ENCODE measurements at places on chromosomes 12 and 14.

GRCh38 chr12:51717326-51717925 lies 126.4 kb downstream of the SCN8A start:
- peak; percentile 38 for DNase-seq

DNA sequence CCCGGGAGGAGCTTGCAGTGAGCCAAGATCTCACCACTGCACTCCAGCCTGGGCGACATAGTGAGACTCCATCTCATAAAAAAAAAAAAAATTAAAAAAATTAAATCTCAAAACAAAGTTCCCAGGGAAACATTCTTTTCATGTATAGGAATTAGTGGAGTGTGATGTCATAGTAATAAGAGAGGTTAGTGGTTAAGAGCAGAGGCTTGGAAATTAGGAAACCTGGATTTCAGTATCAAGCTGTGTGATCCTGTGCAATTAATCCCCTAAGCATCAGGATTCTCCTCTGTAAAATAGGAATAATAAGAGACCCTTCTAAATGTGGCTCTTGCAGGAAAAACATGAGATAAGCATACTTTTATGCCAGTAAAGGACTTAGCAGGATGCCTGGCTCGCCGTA lies 3.1 kb upstream of the TXNRD1 start:
- no peak for DNase-seq

- no peak for DNase-seq
Observed at GRCh38 chr14:90483571-90483974, 86.7 kb downstream of the CALM1 start.

DNA sequence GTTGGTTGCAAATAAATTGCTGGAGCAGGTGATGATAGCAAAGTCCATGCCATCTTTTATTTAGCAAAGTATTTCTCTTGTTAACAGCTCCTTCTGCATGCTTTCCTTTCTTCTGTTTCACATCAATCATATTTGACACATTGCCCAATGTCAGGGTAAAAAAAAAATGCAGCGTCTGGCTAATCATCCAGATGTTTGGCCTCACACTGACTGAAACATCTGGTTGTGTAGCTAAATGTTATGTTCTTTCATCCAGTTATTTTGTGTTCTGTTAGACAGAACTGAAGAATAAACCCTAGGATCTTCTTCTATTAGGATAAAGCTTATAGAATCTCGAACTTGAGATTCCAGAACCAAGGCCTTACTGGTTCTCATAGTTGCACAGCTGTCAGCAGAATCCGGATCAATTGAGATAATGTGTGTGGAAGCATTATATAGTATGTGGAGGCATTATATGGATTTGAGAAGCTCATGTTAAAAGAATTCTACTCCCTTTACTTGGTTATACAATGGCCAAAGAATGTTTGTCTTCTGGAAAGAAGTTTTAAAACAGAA lies 859.2 kb downstream of the DIO2 start:
- DNase-seq = no peak

DNA sequence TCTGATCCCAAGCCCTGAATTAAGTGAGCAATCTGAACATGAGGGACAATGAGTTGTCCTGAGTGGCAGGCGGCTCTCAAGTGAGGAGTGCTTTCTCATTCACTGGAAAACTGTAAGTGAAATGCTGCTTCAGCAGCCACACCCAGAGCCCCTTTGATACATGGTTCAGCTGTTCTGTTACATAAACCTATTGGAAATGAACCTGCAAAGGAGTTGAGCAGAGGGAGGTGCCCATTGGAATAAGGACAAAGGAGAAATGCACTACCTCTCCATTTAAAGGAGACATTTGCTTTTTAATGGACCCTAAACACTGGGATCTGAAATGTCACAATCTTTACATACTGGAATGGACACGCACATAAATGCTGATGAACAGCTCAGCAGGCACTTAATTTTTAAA lies 169.9 kb downstream of the CACNA1C start:
- DNase-seq = no peak

- no peak for DNase-seq
Observed at GRCh38 chr12:25825446-25825845, 133.0 kb upstream of the RASSF8 start.

DNA sequence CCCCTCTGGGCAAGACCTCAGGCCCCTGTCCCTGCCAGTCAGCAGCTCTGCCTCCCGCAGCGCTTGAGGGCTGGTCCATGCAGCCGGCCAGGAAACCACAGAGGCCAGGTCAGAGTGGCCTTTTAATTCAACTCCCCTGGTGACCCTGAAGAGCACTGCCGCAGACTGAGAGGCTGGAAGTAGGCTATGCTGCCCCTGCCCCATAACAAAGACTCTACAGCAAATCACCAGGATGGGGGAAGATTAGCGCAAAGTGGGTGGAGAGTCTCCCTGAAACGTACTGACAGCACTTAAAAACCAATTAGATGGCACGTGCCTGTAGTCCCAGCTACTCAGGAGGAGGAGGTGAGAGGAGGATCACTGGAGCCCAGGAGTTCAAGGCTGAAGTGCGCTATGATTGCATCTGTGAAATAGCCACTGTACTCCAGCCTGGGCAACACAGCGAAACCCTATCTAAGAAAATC lies 70.5 kb downstream of the ITPK1 start:
- DNase-seq = no peak

DNA sequence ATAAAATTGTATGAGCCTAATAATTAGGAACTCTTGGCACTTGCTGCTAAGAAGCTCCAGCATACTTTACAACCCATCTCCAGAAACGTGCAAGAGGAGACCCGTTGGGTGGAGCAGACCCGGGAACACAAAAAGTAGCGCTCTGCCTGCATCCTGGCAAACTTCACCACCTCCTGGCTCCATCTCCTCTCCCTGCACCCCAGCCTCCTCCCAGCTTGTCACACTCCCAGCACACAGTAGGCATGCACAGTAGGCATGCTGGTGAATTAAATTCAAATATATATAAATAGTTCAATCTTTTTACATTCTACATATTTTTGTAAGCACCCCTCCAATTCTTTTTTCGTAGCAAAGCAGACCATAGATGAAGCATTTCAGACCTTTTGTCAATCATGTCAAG lies 1.2 kb downstream of the VSIG10 start:
- no peak for DNase-seq

- no peak for DNase-seq
Observed at GRCh38 chr14:71430678-71431376, 501.4 kb upstream of the RGS6 start.

DNA sequence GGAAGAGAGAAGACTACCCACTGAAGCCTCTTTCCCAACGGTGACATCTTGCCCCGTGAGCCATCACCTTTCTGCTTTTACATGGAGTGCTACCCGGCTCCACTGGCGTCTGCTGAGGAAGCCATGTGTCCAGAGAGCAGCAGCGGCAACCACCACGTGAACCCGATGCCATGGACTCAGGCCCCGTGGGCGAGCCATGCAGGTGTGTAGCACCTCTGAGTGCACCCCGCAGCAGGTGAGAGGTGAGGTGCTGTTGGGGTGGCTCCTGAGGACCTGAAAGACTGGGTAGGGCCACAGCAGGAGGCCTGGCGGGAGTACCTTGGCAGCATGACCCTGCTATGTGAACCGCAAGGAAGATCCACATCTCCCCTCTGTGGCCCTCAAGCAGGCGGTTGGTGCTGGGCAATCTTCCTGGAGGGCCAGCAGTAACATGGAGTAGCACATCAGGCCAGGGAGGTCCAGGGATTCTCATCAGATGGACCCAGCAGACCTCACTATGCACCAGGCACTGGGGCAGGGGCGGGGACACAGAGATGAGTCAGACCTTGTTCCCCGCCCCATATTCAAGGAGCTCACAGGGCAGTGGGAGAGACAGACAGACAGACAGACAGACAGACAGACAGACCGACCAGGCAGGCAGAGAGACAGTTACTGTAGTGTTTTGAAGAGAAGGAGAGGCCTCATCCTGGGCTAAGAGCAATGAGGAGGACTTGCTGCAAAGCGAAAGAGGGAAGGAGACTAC lies 129.6 kb downstream of the PAPOLA start:
- no peak for DNase-seq

- DNase-seq = no peak
Observed at GRCh38 chr12:56143870-56144269, 8.5 kb upstream of the MYL6B start.

GRCh38 chr14:68950111-68950510 lies 29.0 kb downstream of the ACTN1 start:
- DNase-seq = peak; percentile 50

DNA sequence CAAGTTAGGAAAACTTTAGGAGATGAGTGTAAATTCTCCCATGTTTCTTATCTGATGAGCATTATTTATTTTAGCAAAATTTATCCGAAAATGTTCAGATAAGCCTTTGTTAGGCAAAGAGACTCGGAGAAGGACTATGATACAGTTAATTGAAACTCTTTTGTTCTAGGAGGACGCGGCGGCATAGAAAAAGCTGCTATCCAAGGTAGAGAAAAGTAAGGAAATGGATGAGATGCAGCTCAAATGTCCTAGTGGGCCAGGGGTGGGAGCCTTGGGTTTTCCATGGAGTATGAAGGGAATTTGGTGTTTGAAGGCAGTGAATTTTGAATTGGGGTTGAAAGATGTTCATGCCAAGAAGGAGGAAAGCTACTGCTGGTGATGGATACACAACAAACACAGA lies 1504.5 kb downstream of the AACS start:
- no peak for DNase-seq

- peak; percentile 72 for DNase-seq
Observed at GRCh38 chr14:61585598-61586543, 109.4 kb upstream of the HIF1A start.

GRCh38 chr14:66359500-66359899 lies 126.7 kb upstream of the CCDC196 start:
- DNase-seq = peak; percentile 61

DNA sequence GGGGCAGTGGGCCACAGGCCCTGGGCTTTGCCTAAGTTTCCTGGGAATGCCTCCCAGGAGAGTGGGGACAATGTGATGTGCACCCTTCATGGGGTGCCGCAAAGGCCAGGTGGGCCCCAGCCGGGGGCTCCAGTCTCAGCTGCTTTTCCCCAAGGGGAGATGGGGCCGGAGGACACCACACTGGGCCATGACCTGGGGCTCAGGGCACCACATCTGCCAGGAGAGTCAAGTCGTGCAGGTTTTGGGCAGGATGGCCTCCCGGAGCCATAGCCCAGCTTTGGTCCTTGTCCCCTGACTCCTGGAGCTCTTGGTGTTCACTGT lies 12.2 kb downstream of the HIP1R start:
- DNase-seq = no peak

GRCh38 chr12:106150555-106150954 lies 11.8 kb upstream of the NUAK1 start:
- no peak for DNase-seq

GRCh38 chr12:118430516-118430915 lies 54.2 kb downstream of the SUDS3 start:
- peak; percentile 31 for DNase-seq

GRCh38 chr12:126069549-126070165 lies 1004.4 kb downstream of the AACS start:
- peak; percentile 27 for DNase-seq

- DNase-seq = peak; percentile 9
Observed at GRCh38 chr12:16300122-16300521, 22.6 kb upstream of the SLC15A5 start.

GRCh38 chr12:131511803-131512561 lies 198.9 kb upstream of the SFSWAP start:
- no peak for DNase-seq

GRCh38 chr12:107488666-107489065 lies 196.9 kb upstream of the PWP1 start:
- no peak for DNase-seq

- DNase-seq = no peak
Observed at GRCh38 chr12:20865873-20866272, 55.4 kb downstream of the SLCO1B3 start.

- DNase-seq = no peak
Observed at GRCh38 chr14:102321456-102322422, 2.2 kb downstream of the ZNF839 start.

DNA sequence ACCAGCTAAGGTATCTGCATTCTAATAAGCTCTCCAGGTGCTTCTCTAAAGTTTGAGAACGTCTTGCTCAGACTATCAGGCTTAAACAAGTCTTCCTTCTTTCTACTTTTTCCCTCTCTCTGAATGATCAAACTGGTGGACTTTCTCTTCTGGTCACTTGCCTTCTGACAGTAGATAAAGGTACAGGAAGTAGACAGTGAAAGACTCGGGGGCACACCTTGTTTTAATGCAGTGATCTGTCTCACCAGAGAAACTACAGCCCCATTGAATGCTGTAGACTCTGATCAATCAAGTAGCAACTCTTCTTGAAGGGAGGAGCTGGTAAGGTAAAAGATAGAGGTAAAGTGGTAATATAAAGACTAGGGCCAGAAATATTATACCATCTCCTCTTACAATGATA lies 48.1 kb upstream of the ATXN7L3B start:
- no peak for DNase-seq

DNA sequence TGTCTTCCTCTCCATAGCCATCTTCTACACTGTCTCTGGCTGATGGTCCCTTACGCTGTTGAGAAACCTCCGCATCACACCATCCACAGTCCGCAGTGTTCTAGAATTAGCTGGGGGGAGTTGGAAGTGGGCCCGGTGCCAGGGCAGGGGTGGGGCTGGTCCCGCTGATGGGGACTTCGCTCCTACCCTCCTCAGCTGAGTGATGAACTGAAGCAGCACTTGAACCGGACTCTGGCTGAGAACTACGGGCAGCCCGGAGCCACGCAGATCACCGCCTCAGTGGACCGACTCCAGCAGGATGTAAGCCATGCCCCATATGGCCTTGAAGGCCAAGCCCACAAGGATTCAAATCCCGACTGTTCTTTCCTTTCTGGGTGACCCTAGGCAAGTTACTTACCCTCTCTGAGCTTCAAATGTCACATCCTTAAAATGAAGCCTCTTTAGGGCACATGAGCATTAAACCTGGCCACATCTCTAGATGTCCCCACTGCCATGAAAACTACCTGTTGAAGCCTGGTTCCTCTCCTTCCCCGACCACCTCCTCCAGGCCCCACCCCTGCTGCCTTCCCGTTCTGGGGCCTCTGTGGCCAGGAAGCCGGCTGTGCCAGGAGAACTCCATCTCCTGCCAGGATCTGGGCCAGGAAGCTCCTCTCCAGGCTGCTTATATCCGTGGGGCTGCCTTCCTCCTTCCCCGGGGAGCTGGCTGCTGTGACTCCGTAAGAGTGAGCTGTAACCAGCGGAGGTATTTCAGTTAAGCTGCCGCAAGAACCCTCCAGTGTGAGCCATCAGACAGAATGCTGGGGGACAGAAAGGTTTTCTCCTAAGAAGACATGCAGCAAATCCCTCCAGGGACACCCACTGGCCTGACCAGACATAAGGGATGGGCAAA lies 53.1 kb downstream of the TSPAN11 start:
- no peak for DNase-seq

DNA sequence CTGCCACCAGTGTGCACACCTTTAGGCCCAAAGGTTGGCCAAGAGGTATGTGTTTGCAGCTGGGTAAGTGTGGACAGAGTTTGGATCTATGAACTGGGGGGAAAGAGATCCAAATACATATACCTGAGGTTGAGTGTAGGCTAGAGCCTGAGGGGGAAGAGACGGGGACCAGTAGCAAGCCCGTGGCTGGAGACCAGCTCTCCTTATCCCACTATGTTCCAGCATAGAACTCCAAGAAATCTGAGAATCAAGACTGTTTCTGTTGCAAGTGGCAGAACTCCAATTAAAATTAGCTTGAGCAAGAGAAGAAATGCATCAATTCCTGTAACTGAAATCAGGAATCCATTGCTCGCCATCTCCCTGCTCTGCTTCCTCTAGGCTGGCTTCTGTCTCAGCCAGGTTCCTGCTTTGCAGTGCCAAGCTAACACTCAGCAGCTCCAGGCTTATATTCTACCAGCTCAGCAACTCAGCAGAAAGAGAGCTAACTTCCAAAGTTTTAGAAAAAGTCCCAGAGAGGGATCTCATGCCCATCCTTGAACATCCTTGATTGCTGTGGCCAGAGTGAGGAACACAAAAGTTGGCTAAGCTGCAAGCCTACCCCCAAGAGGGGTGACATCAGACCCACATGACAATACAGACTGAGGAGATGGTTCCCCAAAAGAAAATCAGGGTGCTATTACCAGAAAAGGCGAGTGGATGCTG lies 1.5 kb upstream of the PCK2 start:
- DNase-seq = no peak
